ENCODE measurements at places on chromosomes 2 and 18. TPM values are rescaled to one million over a fixed set of nuclear protein-coding genes. Genes with fewer than 3 reads are reported as not detected.

- no peak for DNase-seq
Measured at GRCh38 chr2:136443661-136444060, 321.7 kb upstream of the THSD7B start.

- no peak for DNase-seq
Measured at GRCh38 chr2:36370281-36370680, 14.7 kb downstream of the CRIM1 start.

DNA sequence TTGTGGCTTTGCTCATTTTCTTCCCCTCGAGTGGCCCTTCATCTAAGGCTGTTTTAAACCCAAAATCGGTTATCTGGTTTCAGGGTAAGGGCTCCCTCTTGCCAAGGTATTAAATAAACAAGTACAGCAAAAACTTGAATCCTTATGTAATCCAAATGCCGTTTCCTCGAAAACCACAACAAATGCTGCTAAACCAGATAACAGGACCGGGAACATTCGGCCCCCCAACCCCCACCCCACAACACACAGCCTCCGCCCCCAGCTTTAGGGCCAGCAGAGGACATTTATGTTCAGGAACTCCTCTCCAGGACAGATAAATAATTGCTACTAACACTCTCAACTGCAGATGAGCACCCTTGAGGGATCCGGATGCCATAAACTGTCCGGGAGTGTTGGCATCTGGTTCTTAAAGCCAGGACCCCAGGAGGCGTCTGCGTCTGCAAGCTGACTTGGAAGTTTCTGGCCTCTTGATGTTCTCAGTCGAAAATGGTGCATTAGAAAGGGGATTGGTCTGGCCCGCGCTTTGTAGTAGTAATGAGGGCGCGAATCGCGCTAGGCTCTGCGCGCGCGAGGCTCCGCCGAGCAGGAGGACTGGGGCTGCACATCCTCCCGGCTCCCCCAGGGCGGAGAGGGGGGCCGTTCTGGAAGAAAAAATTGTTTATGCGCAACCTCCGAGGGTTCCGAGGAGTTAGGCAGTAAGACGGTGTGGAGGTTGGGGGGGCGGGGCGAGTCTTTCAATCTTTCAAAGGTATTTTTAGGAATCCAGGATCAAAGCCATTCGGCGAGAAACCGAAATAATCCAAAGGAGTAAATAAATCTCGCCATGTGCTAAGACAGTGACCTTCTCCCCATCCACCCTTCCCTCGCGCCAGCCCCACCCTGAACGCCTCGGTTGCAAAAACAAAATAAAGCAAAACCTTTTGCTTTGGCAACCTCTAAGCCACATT lies 3.9 kb upstream of the ID2 start:
- DNase-seq: peak; percentile 50

DNA sequence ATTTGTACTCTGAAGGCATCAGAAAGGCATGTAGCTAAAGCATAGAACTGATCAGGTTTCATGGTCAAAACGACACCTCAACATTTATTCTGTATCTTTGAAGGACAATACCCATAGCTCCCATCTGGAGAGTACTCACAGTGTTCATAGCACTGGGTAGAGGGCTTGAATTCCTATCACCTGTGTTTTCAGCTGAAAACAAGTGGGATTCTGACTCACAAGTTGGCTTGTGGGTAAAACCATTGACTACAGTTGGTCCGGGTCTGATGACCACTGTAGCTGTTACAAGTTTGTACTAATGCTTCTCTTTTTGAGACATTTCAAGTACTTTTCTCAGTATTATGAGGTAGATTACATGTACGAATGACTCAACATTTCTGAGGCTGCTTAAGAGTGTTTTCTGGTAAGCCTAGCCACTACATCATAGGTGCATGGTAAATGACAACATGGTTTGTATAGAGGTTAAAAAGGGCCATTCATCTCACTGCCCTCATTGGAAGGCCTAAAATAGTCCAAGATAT lies 68.6 kb upstream of the PELI1 start:
- DNase-seq: no peak

MYOM1 gene
- 0.06 TPM for total RNA-seq

DNA sequence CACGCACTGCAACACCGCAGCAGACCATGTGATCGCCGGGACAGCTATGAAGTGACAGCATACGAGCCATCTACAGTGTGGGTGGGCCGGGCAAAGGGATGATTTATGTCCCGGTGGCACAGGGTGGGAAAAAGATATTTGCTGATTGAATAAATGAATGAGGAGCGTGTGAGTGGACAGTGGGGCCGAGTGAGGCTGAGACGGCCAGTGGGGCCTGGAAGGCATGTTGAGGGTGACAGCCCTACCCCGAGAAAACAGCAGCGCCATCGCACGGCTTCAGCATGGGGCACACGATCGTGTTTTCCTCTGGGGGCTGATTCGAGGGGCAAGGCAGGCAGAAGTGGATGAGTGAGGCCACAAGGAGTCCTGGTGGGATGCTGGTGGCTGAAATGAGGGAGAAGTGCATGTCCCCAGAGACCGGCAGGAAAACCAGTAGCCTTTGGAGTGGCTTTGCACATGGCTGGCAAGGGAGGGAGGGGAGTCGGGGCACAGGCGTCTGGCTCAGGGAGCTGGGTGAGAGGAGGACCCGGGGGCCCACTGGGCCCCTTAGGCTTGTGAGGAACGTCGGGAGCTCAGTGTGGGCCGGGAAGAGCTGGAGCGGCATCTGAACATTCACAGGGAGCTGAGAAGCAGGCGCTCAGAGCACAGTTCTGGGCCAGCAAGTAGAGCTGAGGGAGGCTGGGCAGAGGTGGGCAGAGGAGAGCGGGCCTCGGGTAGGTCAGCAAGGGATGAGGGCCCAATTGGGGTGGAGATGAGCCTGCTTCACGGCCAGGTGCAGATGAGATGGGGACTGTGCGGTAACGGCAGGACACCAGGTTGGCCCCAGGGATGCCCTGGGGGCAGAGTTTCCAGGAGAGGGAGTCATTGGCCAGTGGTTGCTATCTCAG lies 32.1 kb upstream of the MAL start:
- DNase-seq: no peak

MC2R gene
- total RNA-seq: not detected

All from G401 (cell line).